Mesenteric fat pad (tissue), 1 donor: ENCODE measurements at places on chromosomes 7 and 10.

GRCh38 chr10:123962756-123963530 lies 71.3 kb upstream of the CPXM2 start:
- DNase-seq = no peak

GRCh38 chr7:43666938-43667337 lies 62.4 kb downstream of the COA1 start:
- no peak for DNase-seq

DNA sequence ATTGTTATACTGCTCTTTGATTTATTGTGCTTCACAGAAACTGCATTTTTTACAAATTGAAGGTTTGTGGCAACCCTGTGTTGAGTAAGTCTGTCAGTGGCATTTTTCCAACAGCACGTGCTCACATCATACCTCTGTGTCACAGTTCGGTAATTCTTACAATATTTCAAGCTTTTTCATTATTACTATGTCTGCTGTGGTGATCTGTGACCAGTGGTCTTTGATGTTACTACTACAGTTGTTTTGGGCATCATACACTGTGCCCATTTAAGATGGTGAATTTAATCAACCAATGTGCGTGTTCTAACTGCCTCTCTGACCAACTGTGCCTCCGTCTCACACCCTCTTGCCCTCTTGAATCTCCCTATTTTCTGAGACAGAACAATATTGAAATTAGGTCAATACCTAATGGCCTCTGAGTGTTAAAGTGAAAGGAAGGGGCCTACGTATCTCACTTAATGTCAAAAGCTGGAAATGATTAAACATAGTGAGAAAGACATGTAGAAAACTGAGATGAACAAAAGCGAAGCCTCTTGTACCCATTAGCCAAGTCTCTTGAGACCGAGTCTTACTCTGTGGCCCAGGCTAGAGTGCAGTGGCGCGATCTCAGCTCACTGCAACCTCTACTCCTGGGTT lies 20.2 kb upstream of the ASL start:
- no peak for DNase-seq

DNA sequence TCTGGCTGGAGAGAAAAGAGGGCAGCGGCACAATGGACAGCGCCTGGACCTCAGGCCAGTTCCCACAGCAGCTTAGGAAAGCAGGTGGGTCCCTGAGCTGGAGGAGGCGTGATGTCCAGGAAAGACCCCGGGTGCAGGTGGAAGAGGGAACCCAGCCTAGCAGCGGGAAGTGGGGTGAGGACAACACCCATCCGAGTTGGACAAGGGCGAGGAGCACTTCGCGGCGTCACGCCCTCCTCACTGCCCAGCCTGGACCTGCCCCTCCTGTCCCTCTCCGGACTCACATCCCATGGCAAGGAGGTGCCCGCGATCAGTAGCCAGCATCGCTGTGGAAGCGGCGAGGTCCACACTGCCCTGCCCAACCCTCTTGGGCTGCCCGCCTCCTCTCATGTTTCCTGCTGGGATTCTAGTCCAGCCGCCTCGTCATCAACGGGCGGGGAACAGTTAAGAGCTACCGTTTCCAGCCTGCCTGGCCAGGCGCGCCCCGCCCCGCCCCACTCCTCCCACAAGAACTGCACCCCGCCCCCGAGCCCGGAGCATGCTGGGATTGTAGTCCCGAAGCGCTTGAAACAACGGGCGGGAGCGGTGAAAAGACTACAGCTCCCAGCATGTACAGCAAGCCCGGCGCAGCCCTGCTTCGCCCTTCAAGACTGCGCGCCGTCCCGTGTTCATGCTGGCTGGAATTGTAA lies 930.6 kb upstream of the ZNF722 start:
- DNase-seq = no peak

GRCh38 chr7:12017046-12017445 lies 185.0 kb upstream of the THSD7A start:
- DNase-seq = no peak

- DNase-seq = no peak
Observed at GRCh38 chr10:73366381-73367298, 8.0 kb upstream of the CFAP70 start.

- DNase-seq = peak; percentile 84
Observed at GRCh38 chr7:158411232-158411950, 176.2 kb downstream of the PTPRN2 start.

- no peak for DNase-seq
Observed at GRCh38 chr7:71254751-71255150, 122.8 kb downstream of the GALNT17 start.
